ENCODE measurements at places on chromosomes 16 and 17. TPM values are rescaled to one million over a fixed set of nuclear protein-coding genes. Genes with fewer than 3 reads are reported as not detected.

Gene ADAD2
- 2.9 TPM for total RNA-seq

DNA sequence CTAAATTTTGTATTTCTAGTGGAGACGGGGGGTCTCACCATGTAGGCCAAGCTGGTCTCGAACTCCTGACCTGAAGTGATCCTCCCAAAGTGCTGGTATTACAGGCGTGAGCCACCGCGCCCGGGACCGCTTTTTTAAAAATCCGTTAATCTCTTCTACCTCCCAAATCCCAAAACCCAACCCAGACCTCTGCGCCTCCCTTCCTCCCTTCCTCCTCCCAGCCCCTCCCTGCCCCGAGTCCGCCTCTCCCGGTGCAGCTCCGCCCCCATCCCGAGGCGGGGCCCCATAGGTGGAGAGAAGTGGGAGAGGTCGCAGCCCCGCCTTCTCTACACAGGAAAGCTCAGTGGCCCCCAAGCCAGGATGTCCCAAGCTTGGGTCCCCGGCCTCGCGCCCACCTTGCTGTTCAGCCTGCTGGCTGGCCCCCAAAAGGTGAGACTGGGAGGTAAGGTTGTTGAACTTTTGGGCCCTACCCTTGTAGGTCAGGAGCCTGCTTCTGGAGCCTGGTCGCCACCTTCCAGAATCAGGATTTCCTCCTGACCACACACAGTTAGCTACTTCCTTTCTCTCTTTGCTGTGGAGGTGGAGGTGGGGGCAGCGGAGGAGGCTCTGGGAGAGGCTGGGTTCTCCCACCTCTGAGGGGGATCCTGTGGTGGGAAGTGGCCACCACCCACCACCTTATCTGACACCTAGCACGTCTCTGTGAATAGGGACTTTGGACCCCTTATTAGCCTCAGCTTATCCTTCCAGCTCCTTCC is at the start of gene TMEM92:
TMEM92 (plus strand) TSS at position 325 of the 755 bp plus-strand sequence; CDS start at position 361, 36 bp downstream.
- no peak for DNase-seq

Gene ITGB4
- total RNA-seq: 81.8 TPM

DNA sequence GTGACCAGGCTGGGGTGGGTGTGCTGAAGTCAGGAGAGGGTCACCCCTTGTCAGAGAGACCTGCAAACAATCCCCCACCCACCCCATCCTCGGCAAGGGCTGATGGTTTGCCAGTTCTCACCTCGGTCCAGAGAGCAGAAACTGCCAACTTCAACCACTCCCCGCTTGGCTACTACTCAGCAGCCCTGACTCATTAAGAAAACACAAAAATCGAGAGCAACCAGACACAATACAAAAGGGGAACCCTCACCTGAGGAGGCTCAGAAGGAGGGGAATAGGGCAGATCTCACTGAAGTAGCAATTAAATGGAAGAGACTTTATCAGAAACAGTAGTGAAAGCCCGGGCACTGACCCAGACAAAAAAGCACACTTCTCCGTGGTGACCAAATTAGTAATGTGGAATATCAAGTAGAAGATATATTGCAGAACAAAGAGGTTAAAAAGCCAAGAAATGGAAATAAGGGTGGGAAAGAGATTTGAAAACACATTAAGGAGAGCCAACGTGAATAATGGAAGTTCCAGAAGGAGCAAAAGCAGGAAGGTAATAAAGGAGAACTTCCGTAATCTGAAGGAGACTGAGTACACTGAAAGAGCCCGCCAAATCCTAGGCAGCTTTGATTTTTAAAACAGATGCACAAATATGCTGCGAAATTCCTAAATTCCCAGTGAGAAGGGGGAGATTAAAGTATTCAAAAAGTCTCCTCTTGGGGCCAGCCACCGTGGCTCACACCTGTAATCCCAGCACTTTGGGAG is 23.6 kb downstream of the CENPV start:
- DNase-seq: no peak

- DNase-seq: no peak
These were observed 13.0 kb downstream of the CBX4 start for GRCh38 chr17:79826204-79826680.

All from dorsolateral prefrontal cortex (tissue), 122 donors.